ENCODE measurements at places on chromosomes 5 and 9.

DNA sequence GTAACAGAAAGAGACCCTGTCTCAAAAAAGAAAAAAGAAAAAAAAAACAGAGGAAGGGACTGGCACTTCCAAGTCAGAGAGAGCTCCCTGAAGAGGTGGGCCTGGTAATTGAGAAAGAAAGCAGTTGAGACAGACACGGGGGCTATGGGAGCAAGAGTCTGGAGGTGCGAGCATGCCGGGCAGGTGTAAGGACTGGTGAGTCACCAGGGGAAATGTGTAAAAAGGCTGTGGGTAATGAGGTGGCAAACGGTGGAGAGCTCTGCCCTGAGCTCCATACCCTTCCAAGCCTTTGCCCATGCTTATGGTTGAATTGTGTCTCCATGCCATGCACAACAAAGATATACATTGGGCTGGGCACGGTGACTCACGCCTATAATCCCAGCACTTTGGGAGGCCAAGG is 18.0 kb upstream of the JADE2 start:
- DNase-seq = no peak

- DNase-seq = no peak
Observed at GRCh38 chr5:172979778-172980177, 3.8 kb upstream of the ATP6V0E1 start.

DNA sequence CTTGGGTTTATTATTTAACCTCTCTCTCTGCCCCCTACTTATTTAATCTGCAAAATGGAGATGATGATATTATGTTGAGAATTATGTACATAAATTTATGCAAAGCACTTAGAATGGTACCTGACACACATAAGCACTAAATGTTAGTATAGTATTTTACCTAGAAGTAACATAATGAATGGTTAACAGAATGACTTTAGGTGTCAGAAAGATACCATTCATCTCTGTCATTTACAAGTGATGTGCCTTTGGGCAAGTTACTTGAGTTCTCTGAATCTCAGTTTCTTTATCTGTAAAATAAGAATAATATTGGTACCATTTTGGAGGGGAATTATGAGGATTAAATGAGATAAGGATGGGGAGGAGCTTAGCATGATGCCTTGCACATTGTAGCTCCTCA is 159.4 kb downstream of the PPP2R2B start:
- no peak for DNase-seq

DNA sequence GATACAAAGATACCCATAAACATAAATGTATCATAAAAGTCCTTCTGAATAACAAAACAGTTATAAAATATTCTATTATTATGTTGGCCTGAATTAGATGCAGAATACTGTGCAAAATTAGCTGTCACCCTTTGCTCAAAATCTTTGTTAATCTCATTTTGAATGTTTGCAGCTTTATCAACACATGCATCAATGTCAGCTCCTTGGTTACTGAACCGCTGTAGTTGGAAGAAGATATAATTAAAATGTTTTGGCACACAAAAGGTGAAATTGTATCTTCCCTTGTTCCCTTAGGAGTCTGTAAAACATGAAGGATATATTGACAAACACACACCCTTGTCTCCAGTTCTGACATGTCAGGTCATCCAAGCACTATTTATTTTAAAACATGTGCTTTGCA is 146.3 kb upstream of the POU5F2 start:
- no peak for DNase-seq

DNA sequence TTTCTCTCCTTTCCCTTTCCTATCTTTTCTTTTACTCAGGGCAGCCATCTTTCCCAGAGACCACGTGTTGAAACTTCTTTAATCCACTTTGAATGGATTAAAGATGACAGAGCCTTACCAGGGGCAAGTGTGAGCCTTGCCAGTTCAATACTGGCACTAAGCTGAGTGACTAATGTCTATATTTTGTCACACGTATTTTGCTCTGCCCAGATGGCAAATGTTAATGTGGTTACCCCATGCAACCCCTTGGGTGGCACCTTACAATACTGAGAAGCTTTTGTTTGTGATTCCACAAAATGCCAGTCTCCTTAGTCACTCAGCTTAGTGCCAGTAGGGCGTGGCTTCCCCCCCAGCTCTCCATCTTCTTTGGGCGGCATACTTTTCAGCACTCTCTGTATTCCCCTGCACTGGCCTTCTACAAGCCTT is 24.8 kb downstream of the ANXA1 start:
- DNase-seq = no peak

DNA sequence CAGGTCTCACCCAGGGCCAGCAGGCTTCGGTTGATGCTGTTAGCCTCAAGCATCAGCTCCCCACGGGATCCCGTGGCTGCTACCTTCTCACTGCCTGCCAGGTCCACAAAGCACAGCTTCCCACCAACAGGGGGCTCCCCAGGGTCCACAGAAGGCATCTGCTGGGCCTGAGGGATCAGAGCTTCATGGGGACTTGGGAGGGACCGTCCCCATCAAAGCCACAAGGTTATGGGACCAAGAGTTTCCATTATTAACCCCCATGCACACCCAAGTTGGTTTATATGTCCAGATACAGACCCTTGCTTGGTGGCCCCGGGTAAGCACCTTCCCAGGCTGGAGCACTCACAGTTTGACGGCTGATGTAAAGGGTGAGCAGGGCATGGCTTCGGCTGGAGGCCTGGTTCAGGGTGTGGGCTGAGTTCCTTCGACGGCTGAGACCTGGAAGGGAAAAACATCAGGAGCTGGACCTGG is 3.0 kb downstream of the KIF12 start:
- no peak for DNase-seq

- no peak for DNase-seq
Observed at GRCh38 chr5:163978897-163979296, 473.5 kb downstream of the MAT2B start.

DNA sequence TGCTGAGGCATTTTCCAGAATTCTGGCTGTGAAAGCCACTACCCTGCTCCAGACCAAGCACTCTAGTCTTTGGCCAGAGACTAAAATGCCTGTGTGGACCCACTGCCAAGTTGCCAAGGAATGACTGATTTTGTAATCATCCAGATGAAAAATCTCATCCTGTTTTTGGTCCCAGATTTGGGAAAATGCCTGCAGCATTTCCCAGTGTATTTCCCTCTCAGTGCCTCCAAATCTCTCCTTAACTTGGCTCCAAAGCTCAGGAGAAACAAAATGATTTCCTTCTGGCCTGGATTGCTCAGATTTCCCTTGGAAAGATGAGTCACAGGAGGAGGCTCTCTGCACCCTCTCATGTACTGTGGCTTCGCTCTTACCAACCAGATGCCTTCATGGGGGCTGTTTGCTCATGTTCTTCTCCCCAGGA is 335.2 kb upstream of the TARS1 start:
- DNase-seq = no peak

DNA sequence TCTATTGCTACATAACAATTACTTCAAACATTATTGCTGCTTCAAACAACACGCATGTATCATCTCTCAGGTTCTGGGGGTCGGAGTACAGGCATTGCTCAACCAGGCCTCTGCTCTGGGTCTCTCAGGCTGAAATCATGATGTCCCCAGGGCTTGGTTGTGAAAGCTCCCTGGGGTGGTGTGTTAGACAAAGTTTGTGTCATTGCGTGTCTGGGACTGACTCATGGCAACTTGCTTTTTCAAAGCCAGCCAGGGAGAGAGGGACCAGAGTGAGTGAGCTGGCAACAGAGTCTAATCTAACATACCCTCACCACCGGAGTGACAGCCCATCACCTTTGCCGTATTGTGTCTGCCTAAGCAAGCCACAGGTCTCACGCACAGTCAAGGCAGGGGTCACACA is 259.2 kb upstream of the NFIL3 start:
- DNase-seq = no peak

GRCh38 chr9:126336736-126337325 is 10.2 kb downstream of the MVB12B start:
- DNase-seq = no peak

DNA sequence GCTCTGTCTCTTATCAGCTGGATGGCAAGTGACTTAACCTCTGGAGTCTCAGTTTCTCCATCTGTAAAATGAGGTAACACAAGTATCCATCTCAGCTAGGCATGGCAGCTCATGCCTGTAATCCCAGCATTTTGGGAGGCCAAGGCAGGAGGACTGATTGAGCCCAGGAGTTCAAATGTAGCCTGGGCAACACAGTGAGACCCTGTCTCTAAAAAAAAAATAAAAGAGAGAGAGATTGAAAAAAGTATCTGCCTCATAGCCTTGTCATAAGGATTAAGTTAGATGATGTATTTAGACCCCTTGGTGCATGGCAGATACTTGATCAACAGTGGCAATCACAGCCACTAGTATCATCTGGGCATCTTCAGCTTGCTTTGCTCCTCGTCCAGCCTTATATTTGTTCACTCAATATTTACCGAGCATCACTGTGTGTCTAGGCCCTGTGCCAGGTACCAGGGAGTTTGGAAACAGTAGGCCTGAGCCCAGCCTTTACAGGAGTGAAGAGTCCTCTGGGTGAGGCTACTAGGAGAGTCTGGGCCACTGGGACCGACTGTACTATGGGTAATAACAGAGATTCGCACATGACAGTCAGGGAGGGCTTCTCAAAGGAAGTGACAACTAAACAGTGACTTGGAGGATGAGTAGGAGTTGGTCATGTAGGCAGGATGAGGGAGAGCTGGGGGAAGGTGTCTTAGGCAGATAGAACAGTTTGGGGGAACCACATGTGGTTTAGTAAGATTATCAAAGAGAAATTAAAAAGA is 34.2 kb downstream of the CORO2A start:
- no peak for DNase-seq

- DNase-seq = no peak
Observed at GRCh38 chr9:10045598-10045997, 567.2 kb downstream of the PTPRD start.

- no peak for DNase-seq
Observed at GRCh38 chr9:129832982-129833381, 2.1 kb downstream of the C9orf78 start.

GRCh38 chr9:115413304-115413703 is 295.3 kb upstream of the TNC start:
- DNase-seq = no peak

DNA sequence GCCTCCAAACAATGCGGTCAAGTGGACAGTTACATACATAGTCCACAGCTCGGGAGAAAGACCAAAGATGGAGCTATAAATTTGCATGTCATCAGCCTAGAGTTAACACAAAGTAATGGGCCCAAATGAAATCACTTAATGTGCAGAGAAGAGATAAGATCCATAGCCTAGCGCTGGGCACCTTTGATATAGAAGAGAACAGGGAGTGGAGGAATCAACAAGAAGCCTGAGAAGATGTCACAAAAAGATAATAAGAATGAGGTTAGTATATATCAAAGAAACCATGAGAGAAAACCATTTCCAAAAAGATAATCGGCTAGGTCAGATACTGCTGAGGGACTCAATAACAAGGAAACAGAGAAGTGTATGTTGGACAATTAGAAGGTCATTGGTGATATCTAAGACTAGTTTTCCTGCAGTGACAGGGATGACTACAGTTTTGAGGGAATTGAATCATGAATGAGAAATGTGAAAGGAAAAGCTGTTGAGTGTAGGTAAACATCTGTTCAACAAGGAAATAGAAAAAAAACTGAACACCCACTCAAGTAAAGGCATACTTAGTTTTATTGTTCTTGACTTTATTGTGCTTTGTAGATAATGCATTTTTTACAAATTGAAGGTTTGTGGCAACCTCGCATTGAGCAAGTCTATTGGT is 68.7 kb upstream of the CDH6 start:
- no peak for DNase-seq

DNA sequence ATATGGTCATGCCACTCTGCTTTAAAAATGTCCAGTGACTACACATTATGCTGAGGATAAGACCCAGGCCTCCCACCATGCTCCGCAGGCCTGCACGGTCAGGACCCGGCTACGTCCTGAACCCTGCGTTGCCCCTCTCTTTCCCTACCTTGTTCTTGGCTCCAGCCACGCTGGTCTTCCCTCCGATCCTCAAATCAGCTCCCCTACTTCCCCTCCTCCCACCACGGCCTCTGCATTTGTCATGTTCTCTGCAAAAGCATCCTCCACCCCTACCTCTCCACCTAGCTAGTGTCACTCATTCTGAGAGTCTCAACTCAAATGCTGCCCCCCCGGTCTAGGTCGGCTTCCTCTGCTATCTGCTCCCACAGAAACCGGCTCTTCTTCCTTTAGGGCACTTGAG is 11.2 kb downstream of the GPX3 start:
- DNase-seq = no peak

GRCh38 chr5:28329176-28329575 is 1290.8 kb upstream of the CDH9 start:
- DNase-seq = no peak

DNA sequence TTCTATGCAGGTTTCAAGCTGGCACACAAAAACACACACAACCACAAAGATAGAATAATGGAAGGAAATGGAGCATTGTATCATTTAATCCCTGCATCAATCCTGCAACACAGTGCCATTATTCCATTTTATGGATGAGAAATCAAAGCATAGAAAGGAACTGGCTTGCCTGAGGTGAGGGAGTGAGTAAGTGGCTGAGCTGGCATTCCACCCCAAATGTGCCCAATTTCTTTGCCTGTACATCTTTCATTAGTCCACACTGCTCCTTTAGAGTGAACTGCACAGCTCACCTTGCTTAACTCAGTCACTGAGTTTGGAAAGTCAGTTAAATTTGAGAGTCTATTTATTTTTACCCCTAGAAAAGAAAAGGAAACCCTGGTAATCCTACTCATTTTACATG is 28.9 kb downstream of the ZNF366 start:
- no peak for DNase-seq

DNA sequence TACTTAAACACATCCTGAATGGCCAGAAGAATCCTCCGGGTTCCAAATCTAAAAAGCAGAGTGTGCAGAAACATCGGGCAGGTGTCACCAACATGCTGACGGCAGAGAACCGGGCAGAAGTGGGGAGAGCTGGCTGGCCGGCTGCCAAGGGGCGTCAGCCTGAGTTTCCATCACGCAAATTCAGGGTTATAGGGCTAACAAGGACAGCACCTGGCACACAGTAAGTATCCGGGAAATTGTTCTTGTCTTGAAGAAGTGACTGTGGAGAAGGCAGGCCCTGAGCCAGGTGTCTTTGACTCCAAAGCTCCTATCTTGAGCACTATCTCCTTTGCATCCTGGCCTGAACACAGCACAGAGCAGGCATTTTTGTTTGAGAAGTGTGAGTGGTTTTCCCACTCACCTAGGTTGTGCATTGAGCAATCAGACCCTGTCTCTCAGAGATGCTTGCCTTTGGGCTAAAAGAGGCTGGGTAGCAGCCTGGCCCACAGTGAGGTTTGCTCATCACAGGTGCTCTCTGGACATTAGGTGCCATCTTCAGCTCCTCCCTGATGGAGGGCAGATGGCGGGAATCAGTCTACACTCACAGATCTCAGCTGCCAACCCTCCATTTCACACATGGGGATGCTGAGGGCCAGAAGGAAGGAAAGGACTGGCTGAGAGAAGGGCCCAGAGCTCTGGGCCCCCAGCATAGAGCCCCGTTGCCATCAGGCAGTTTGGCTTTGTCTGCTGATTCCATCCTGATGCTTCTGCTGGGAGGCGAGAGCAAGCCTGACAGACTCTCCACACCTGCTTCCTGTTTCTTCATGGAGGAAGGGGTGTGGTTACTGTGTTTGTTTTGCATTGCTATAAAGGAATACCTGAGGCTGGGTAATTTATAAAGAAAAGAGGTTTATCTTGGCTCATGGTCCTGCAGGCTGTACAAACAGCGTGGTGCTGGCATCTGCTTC is 52.8 kb downstream of the WHRN start:
- DNase-seq = no peak

All from activated T-cell treated with anti-CD3 and anti-CD28 coated beads for 24 hours (primary cell).